ENCODE measurements at places on chromosomes 4 and X.

GRCh38 chr4:15004739-15005301, 2.5 kb downstream of the CPEB2 start:
- no peak for DNase-seq

- DNase-seq, result no peak
Measured at GRCh38 chr4:147482281-147482680, 1.4 kb downstream of the EDNRA start.

DNA sequence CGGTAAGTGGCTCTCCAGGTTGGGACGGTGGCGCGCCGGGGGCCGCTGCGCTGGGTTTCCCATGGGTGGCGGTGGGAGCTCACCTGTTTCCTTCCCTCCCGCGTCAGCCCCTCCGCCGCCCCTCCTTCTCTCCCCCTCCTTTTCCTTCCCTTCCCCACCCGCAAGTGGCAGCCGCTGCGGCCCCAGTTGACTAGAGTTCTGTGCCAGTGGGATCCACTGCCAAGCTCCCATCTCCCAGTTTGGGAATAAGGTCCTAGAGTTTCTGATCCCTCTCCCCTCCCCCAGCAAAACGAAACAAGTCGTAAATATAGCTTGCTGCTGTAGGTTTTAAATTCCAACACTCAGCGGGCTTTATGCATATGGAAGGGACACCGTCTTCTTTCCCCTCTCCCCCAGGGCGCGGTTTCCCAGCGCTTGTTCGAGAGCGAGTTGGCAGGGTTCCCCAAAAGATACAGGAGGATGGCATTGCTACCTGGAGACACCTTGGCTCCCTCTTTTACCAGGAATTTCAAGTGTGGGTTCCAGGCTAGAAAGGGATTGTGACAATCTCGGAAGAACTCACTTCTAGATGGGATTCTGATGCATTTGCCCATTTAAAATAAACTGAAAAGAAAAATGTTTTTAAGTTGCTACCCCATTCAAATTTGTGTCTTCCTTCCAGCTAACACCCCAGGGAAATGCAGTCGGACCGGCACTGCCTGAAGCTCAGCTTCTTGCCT, 1.2 kb downstream of the TLL1 start:
- DNase-seq, result no peak

GRCh38 chr4:77188498-77189220, 31.7 kb downstream of the CCNG2 start:
- DNase-seq, result no peak

- no peak for DNase-seq
Measured at GRCh38 chr4:1192091-1192492, 19.7 kb upstream of the SPON2 start.

DNA sequence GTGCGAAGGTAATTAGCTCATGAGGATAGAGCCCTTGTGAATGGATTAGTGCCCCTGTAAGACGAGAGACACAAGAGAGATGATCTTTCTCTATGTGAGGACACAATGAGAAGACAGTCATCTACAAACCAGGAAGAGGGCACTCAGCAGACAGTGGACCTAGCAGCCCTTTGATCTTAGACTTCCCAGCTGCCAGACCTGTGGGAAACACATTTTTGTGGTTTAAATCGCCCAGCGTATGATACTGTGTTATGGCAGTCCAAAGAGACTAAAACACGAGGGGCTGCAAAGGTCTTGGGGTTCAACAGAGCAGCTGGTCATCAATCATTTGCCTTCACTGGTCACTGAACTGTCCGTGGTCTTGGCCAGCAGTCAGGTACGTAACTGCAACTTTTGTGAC, 9.2 kb upstream of the SYNPO2 start:
- no peak for DNase-seq

DNA sequence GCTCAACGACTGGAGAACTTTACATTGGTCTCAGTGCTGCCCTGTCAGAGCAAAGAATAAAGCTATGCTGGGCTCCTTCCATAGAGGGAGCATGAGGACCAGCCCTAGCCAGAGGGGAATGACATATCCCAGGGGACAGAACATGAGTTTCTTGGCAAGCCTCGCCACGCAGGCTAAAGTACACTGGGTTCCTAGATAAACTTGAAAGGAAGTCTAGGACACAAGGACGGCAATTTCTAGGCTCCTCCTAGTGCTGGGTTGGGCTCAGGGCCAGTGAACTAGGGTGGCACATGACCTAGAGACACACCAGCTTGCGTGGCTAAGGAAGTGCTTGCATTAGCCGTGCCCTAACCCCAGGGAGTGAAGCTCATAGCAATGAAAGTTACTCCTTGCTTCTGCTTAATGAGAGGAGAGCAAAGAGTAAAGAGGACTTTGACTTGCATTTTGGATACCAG, 141.0 kb downstream of the MAB21L2 start:
- DNase-seq, result peak; percentile 69

- no peak for DNase-seq
Measured at GRCh38 chr4:42399393-42399792, 2.1 kb downstream of the SHISA3 start.
